ENCODE measurements at places on chromosomes 2 and 18.

- DNase-seq = no peak
Observed at GRCh38 chr2:77161009-77161408, 361.2 kb downstream of the LRRTM4 start.

- DNase-seq = no peak
Observed at GRCh38 chr2:241577413-241578122, 19.0 kb downstream of the BOK start.

DNA sequence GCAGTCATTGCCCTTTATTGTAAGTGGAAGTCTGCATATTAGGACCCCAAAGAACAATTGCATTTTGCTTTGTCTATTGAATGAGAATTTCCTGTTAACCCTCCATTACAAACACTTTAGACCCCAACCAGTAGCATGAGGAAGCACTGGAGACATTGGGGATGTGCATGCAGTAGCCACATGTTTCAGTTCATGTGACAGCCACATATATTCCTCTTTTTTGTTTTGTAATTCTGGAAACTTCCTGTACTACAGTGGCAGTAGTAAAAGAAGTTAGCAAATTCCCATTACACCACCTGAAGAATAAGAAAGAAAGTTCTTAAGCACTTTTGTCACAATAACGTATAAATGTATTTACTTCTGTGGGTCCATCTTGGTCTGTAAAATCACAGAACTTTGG, 281.1 kb upstream of the SLC14A2 start:
- DNase-seq = no peak

- DNase-seq = no peak
Observed at GRCh38 chr2:129726216-129726615, 253.2 kb upstream of the RAB6C start.
